ENCODE measurements at places on chromosomes 5 and 9.

DNA sequence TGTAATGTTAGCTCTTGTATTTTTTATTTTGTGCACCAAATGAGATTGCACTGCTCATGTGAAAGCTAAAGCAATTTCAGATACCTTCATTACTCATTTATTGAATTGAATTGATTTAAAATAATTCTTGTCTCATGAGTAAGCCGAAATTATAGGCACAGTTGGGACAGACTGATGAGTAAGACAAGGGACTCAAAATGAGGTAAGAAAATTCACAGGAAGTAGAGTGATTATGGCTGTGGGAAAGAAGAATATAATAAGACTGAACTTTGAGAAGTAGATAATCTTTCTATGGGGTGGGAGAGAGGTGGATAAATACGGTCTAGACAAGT lies 51.1 kb downstream of the NUDT12 start:
- DNase-seq: no peak

DNA sequence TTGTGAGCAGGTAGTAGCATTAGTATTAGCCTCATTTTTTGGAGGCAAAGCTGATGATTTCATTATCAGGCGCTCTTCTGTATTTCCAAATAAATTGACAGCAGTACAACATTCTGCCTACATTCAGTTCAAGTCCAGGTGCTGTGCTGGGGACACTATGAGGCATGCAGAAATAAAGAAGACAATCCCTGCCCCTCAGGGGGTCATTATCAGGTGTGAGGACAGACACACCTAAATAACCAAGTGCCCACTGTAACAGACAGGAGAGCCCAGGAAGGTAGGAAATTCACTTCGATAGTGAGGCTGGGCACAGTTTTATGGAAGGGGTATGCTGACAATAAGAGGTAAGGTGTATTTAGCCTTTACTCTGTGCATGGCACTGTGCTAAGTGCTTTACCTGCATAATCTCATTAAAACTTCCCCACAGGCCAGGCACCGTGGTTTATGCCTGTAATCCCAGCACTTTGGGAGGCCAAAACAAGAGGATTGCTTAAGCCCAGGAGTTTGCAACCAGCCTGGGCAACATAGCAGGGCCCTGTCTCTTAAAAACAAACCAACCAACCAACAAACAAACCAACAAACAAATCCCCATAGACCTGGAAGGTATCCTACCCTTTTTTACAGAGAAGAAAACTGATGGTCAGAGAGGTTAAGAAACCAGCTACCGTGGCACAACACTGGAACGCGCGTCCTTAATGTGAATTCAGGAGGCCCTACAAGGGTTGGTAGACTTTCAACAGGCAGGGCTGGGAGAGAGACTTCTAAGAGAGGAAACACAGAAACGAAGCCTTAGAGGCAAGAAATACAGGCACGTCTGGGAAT lies 17.5 kb upstream of the GPX3 start:
- DNase-seq: no peak

GRCh38 chr5:143583409-143583808 lies 179.9 kb upstream of the NR3C1 start:
- DNase-seq: no peak

GRCh38 chr9:113594484-113595299 lies 131.2 kb downstream of the RGS3 start:
- DNase-seq: no peak

DNA sequence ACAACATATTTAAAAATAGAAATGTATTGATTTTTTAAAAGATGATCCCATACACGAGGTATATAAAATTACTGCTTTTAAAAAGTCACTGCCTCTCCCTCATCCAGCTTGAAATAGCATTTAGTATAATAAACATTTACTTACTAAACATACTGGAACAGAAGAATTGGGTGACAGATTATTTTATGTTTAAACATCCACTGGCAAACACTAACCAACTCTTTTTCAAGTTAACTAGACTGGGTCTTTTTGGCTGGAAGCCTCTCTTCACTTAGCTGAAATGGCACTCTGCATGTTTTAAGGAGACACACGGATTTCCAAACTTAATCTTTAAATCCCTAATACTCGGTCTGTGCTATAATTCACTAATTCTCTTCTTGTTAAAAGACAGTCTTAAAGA lies 19.0 kb downstream of the CTXN3 start:
- no peak for DNase-seq

- no peak for DNase-seq
These were observed 222.5 kb upstream of the IL12B start for GRCh38 chr5:159552751-159553150.

DNA sequence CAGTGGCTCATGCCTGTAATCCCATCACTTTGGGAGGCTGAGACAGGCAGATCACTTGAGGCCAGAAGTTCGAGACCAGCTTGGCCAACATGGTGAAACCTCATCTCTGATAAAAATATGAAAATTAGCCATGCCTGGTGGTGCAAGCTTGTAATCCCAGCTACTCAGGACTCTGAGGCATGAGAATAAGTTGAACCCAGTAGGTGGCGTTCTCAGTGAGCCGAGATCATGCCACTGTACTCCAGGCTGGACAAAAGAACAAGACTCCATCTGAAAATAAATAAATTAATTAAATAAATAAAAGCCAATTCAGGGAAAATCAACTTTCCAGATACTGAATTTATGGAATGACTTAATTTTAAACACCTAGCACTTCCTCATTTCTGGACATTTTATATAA lies 1722.1 kb downstream of the MAT2B start:
- no peak for DNase-seq

Data from GOT3 (cell line).